ENCODE measurements at places on chromosomes 7 and 10.
A peak's percentile ranks its signal among the peaks of the same experiment; 100 is the strongest.

GRCh38 chr7:93894966-93895640, 4.5 kb upstream of the TFPI2 start:
- DNase-seq, result no peak

DNA sequence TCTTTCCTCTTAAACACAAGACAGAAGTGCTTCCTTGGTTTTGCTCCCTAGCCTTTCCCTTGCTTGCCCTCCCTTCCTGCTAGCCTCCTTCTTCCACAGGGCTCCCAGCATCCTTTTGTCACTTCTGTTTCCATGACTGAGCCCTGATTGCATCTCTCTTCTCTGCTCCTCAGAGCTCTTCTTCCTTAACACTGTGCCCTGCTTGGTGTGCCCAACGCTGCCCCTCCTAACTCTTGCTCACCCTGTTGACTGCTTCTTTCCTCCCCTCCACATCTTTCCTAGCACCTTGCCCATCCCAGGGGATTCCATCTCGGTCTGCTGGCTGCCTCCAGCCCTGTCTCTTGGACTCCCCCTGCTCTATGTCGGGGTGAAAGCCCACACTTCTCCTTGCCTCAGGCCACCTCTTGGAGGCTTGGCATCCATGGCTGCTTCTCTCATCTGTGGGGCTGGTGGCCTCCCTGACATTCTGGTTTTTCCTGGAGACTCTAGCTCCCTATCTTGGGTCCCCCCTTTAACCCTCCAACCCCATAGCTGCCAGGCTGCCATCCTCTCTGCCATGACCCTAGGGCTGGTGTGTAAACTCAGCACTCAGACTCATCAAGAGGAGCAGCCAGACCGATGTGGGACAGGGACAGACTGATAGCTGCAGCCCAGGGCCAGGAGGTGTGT, 5.8 kb downstream of the IGFBP1 start:
- no peak for DNase-seq

- DNase-seq, result peak; percentile 33
Observed at GRCh38 chr7:107118109-107118900, 50.5 kb upstream of the HBP1 start.

DNA sequence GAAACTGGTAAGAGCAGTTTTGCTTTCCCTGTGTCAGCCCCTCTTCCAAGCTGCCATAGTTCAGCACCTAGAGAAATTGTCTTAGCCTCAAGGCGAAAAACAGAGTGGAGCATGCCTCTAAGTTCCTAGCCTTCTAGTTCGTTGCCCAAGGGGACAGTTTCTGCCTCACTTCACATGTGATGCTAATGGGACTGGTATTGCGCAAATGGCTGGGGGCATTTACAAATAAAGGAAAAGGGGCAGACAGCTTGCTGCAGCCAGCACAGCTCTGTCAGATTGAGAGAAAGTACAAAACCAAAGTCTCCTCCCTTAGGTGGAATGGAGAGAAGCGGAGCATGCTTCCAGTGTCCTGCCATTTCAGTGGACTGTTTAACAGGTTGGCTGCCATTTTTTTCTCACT, 567.7 kb downstream of the ETV1 start:
- no peak for DNase-seq

DNA sequence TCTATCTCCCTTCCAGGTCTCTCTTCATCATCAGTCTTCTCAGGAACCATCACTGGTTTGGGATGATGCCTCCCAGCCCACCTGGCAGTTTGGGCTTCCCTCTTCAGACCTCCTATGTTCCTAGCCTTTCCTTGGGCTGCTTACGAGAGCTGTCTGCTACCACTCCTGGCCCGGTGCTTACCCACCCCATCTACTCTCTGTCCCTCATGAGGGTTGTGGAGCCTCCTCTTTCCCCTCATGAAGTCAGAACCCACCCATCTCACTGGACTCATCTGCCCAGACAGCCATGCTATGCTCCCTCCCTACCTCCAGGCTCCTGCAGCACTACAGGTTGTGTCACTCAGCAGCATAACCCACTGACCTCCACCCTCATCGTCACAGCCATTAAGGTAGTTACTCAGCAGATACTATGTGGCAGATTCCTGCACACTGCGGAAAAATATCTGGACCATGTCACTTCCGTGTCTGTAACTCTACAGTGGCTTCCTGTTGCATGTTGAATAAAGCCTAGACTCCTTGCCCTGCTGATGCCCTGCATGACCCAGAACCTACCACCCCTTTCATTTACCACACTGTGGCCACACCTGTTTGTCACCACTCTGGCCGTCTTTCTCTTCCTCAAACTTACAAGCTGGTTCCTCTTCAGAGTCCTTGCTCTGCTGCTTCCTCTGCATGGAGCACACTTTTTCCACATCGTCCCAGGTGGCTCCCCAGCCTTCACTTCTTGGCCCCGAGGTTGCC, 2.0 kb downstream of the DBNL start:
- no peak for DNase-seq

DNA sequence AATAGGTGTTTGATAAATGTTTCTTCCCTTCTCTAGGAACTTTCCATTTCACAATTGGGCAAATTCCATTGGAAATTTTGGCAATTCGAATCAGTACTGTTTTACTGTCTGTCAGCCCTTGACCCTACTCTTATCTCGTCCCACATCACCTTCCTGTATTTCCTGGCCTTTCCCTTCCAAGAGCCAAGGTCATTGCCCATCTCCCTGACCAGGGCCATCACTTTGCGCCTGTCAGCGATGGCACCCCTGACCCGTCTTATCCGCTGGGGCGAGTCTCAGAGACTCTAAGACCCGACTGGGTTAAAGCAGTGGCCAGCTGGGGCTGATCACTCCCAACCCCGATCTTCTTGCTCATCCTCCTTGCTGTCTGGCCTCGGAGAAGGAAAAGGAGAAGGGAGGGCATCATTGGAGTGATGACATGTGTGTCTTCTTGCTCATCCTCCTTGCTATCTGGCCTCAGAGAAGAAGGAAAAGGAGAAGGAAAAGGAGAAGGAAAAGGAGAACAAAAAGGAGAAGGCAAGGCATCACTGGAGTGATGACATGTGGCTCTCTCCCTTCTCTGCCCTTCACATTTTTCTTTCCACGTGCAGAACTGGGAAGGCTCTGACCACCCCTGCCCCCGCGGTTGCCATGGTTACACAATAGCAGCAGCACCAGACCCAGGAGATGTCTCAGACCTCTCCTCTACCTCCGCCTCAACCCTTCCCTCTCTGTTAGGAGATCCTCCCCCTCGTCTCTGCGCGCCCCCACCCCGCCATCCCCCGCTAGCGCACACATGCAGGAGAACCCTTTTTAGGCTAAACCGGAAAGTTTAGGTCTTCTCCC, 2.0 kb downstream of the SEMA3D start:
- peak; percentile 88 for DNase-seq

- no peak for DNase-seq
Observed at GRCh38 chr7:23593706-23594105, 3.5 kb upstream of the CCDC126 start.

GRCh38 chr7:143411976-143412708, 3.5 kb upstream of the EPHA1 start:
- DNase-seq, result no peak

GRCh38 chr10:74650613-74651012, 175.8 kb upstream of the KAT6B start:
- DNase-seq, result no peak

GRCh38 chr7:157881048-157881771, 544.4 kb downstream of the DNAJB6 start:
- DNase-seq, result no peak

- no peak for DNase-seq
Observed at GRCh38 chr10:1551636-1552338, 185.5 kb downstream of the ADARB2 start.

- peak; percentile 68 for DNase-seq
Observed at GRCh38 chr7:129950191-129950932, 2.4 kb downstream of the UBE2H start.

- DNase-seq, result no peak
Observed at GRCh38 chr7:41003611-41003940, 699.3 kb downstream of the INHBA start.

- peak; percentile 31 for DNase-seq
Observed at GRCh38 chr10:77837248-77837924, 89.2 kb downstream of the DLG5 start.

DNA sequence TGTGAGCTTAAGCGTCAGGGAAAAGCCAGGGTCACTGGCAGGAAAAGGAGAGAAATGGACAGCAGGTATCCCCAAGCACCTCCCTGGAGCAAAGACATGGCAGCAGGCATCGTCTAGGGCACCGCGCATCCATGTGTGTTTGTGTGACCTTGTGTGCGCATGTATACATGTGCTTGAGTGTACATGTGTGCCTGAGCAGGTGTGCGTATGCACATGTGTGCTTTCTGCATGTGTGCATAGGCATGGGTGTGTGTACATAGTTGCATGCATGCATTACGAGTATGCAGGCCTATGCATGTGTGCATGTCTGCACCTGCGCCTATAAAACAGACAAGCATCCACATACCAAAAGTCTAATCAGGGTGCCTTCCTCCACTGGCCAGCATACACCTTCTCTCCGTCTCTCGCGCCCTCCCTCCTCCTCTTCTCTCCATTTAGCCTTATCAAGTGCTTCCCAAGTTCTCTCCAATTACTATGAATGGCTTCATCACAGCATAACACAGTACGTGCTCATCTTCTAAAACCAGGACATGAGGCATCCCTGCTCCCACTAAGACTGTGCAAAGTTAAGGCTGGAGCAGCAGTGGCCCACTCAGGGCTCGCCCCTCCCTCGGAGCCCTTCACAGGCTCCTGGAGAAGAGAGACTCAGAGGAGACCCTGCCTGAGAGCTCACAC, 30.6 kb downstream of the RASGEF1A start:
- DNase-seq, result no peak

- DNase-seq, result no peak
Observed at GRCh38 chr7:33790746-33791145, 114.6 kb upstream of the BMPER start.

DNA sequence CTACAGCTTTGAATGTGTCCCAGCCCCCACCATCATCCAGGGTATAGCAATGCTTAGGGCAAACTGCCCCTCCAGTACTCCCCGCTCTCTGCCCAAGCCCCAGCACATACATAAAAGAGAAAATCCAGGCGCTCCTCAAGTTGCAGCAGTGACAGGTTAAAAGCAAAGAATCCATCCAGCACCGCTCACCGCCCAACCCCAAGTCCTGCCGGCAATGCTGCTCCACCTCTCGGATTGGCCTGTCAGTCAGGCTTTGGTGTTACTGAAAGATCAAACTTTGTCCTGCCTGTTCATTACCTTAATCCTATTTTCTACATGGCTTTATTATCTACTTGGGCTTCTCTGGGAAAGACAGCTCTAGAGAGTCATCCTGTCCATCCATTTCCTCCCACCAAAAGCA, 31.9 kb downstream of the DPCD start:
- no peak for DNase-seq

- no peak for DNase-seq
Observed at GRCh38 chr7:94332571-94332970, 62.1 kb upstream of the COL1A2 start.

- DNase-seq, result no peak
Observed at GRCh38 chr10:96125142-96125515, 5.0 kb upstream of the ZNF518A start.

DNA sequence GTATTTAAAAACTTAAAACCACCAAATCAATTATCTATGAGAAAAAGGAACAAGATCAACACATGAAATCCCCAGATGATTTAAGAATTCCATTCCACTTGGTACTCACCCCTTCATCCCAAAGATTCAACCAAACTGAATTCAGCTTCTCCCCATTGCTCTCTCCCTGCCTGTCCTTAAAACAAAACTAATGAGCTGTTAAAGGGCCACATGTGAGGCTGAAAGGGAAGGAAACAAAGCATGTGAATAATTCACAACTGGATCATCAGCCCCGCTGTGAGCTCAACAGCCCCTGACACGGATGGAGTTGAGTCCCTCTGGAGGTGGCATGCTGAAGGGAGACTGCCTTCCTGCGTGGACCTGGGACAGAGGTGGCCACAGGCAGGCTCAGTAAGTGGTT, 32.9 kb downstream of the VOPP1 start:
- no peak for DNase-seq

GRCh38 chr7:123674399-123675180, 18.9 kb downstream of the LMOD2 start:
- no peak for DNase-seq

GRCh38 chr10:108597657-108598319, 1325.5 kb downstream of the XPNPEP1 start:
- DNase-seq, result no peak

DNA sequence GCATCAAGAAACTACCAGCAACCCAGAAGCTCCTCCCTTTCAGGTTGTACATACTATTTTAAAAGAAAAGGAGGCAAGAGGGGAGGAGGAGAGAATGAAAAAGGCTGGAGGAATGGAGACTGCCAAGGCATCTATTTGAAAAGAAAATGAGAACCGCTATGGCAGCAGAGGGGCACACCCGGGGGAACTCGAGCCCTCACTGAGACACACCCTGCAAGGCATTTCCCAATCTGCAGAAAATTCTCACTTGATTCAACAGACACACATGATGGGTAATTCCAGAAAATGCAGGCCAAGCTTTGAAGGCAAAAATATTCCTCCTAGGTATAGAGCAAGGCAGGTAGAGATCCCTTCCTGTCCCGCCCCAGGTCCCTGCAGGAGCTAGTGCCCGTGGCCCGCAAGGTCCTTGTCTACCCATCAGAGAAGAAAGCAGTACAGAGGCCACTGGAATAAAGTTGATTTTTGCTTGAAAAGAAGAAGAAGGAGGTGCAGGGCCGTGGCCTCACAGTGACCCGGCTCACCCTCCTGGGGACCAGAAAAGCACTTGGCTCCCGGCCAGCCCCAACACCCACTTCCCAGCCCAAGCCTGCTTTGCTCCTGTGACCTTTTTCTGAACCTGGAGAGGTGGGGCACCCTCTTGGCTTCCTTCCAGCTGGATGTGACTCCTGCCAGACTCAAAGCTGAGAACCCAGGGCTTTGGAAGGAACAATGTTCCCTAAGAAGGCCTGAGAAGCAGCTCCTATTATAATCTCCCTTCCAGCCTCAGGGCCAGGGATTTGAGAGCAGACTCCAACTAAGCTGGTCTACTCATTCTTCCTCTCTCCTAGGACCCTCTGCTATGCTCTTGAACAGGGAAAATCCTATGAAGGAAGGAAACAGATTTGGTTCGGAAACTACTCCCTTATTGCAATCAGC, 6.2 kb upstream of the PIK3CG start:
- peak; percentile 85 for DNase-seq

- DNase-seq, result peak; percentile 61
Observed at GRCh38 chr7:114979388-114979787, 57.5 kb downstream of the MDFIC start.

- DNase-seq, result peak; percentile 55
Observed at GRCh38 chr10:92238586-92239098, 52.2 kb downstream of the CPEB3 start.

GRCh38 chr7:127447326-127447945, 54.9 kb upstream of the ZNF800 start:
- DNase-seq, result peak; percentile 18

- DNase-seq, result no peak
Observed at GRCh38 chr7:149456506-149457421, 4.1 kb downstream of the ZNF777 start.
